ENCODE measurements at places on chromosomes 3 and 15. TPM values are rescaled to one million over a fixed set of nuclear protein-coding genes. Genes with fewer than 3 reads are reported as not detected.

DNA sequence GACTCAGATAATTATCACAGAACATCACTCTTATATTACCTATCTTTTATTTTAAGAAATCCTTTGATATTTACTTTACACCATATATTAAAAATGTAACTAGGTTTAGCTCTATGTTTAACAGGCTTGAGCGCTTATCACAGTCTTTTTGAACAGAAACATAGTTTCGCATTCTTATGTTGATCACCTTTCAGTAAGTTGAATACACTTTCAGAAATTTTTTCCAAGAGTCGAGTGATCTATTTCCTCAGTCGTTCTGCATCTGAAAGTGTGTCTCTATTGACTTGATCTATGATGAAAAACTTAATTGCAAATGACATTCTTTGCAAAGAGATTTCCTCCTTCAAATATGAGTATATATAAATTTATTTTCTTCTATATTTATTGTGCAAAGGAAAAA lies 516.6 kb upstream of the KCNMB2 start:
- DNase-seq, result no peak

- DNase-seq, result no peak
Measured at GRCh38 chr15:25401501-25401900, 37.3 kb downstream of the UBE3A start.

- no peak for DNase-seq
Measured at GRCh38 chr3:99972380-99973104, 141.8 kb downstream of the FILIP1L start.

- no peak for DNase-seq
Measured at GRCh38 chr3:179083977-179084376, 12.4 kb upstream of the ZMAT3 start.

DNA sequence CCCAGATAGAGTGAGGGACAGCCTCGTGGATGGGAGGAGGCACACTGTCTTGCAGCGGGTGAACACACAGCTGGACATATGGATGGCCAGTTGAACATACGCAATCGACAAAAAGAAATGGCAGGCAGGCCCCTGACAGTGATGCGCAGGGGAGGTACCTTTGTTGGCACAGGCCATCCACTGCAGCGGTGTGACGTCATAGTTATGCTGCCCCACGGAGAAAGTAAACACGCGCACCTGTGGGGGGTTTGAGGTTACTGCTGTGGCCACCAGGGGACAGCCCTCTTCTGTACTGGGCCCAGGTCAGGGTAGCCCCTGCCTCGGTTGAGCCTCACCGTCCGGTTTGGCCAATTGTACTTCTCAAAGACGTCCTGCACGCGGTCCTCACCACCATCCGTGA lies 19.4 kb upstream of the TMEM115 start:
- DNase-seq, result no peak

DNA sequence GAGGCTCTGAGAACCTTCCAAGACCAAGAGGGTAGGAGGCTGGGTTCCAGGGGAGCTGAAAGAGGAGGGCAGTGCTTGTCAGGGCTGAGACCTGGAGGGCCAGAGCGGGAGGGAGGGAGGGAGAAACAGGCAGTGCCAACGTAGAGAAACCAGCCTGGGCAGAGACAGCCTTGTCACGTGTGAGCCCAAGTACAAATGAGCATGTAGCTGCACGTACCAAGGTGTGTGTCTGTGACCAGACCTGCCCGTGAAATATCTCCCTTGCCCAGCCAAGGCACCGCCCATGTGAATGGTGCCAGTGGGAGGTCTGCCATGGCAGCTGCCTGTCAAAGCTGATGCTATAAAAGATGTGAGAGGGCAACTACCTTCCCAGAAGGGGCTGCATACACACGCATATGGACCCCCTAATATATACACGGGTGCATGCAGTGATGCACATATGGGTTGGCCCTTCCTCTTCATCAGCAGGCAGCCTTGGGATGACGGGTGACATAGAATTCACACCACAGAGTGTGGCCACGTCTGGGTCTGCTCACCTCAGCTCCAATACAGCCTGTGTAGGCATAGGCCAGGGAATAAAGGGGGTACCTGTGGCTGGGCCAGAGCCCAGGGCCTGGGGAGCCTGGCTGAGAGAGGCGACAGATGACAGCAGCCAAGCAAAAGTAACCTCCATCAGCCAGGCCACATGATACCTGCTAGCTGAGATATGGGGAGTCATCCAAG lies 7.8 kb upstream of the CTDSPL start:
- DNase-seq, result no peak

DNA sequence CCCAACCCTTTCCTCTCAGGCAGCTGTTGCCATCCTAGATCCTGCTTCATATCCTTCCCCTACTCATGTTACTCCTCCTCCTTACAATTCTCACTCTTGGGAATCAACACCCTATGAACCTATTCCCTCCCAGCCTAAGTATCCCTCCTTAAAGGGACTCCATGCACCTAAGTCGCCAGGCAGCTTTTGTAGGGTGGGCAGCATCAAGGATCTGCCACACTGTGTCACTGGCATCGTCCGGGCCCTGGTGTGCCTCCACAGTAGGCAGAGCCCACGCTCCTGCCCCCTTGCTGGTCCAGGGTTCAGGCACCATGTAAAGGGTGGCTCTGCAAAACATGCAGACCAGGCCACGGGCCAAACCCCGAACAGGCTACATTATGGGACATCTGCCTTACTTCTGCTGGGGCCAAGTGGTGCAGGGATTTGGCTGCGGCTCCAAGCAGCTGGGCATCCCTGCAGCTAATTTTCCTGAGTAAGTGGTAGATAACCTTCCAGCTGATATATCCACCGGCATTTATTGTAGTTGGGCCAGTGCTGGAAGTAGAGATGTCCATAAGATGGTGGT lies 53.4 kb downstream of the GSK3B start:
- DNase-seq, result no peak

- no peak for DNase-seq
Measured at GRCh38 chr3:197103766-197104165, 74.1 kb upstream of the MELTF start.

GRCh38 chr3:59660376-59660775 lies 610.6 kb upstream of the CFAP20DC start:
- DNase-seq, result no peak

Gene GPR149
- not detected for total RNA-seq

DNA sequence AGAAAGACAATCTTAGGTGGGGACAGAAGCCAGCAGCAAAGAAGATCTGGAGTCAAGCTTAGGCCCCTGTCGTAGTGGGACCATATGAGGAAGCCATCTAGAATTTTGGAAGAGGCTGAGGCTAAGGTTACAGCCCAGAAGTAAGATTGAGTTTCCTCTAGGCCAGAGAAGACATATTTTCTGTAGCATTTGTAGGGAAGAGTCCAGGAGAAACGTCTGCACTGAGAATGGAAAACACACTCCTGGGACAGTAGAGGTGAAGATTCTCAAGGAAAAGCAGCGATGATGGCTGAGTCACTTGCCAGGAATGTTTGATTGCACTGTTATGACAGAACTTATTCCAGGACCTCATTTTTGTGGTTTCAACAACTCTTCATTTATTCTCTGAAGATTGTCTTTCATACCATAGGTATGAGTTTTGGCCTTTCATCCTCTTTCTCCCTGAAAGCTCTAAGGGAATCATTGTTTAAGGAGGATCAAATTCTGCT lies 107.2 kb downstream of the GTPBP8 start:
- DNase-seq, result no peak

DNA sequence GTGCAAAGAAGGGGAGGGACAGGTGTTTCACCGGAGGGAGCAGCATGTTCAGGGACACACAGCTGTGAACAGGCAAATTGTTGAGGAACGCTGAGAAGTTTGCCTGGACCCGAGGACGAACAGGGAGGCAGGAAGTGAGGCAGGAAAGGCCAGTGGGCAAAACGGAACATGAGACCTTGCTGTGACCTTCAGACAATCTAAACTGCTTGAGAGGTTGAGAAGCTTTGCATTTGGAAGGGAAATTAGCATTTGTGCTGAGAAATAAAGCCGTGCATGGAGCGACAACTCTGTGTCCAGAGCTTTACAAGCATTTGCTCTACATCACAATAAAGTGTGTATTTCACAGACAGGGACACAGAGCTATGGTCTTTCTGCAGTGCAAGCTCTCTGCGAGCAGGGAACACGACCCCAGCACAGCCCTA lies 47.9 kb downstream of the CDC25A start:
- DNase-seq, result no peak

GRCh38 chr15:39414201-39414600 lies 166.7 kb upstream of the THBS1 start:
- DNase-seq, result no peak

All from activated CD8-positive, alpha-beta T cell treated with anti-CD3 and anti-CD28 coated beads, Interleukin-2, amount 10 ng/mL, durations not matched to agents 7 days and 5 days (primary cell).